ENCODE measurements at places on chromosomes 16 and 17.
A peak's percentile ranks its signal among the peaks of the same experiment; 100 is the strongest.

GRCh38 chr16:21267298-21267697, 10.8 kb downstream of the CRYM start:
- DNase-seq = no peak

DNA sequence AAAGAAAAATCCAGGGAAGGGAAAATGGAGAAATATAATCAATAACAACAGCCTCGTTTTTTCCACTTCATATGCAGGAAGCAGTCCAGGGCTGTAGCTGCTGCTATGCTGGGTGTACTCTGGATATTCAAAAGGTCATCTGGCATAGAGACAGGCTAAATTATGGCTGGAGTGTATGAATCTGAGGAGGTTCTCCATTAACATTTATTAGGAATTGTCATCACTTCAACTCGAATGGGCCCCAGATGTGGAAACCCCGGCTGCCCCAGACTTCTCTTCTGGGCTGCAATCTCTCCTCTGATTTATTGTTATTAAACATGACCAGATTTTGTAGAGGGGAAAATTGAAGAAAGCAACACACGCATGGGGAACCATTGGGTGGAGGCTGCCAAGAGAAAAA, 33.5 kb upstream of the SKAP1 start:
- DNase-seq = no peak

DNA sequence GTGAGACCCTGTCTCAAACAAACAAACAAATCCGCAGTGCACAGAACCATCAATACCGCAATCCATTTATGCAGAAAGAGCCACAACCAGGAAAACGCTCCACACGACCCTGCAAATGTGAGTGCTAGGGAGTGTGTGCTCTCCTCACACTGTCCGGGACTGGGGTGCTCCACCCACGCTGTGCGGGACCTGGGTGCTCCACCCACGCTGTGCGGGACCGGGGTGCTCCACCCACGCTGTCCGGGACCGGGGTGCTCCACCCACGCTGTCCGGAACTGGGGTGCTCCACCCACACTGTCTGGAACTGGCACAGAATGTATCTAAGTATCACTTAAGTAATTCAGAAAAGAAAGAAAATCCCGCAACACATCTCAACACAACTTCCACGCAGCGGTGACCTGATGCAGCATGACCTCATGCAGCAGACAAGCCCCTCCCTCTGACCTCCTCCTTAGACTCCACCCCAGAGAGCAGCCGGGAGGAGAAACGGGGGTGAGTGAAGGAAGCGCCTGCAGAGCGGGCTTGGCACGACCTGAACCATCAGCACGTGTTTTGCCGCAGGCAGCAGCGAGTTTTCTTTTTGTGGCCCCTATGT, 38.5 kb downstream of the ZNF276 start:
- no peak for DNase-seq

DNA sequence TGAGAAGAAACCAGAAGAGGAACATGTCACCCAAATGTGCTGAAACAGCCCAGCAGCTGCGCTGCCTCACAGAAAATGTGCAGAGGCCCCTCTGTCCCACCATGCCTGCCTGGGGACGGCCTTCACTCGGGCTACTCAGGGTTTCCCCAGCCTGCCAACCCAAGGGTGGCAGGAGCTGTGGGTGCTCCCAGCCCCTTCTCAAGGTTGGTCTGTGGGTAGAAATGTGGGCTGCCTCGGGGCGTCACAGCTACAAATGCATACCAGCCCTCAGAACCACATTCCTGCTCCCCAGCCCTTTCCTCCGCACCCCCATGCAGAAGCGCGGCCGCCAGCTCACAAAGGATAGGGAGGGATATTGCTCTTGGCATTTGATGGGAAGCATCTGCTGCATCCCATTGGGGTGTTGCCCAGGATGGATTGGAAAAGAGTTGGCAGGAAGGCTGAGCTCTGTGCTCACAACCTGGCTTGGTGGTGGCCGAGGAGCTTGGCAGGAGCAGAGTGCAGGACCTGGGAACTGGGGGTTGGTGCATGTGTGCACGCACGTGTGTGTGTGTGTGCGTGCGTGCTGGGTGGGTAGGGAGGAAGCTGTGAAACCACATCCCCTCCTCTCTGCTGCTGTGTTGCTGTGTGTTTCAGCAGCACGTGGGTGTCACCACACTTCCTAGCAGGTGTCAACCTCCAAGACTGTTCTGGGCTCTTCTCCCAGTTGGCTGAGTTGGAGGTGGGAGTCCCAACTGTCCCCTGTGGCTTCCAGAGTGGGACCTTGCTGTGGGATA, 304.4 kb downstream of the SEC14L1 start:
- DNase-seq = peak; percentile 77

GRCh38 chr16:813204-813915, 12.8 kb upstream of the GNG13 start:
- DNase-seq = peak; percentile 42

DNA sequence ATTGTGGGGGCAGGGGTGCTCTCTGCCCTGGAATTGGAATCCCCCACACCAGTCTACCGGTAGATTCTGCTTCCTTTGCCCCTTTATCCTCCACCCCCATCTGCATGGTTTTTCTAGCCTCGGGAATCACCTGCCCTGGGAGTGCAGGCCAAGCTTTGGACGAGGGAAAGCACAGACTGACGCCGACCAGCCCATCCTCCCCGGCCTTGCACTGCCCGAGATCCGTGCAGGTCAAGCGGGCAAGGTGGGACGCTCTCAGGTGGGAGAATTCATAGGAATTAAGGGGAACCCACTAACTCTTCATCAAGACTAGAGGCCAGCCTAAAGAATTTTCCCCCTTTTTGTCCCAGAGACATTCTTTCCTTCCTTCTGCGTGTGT, 9.9 kb upstream of the HOXB13 start:
- no peak for DNase-seq

DNA sequence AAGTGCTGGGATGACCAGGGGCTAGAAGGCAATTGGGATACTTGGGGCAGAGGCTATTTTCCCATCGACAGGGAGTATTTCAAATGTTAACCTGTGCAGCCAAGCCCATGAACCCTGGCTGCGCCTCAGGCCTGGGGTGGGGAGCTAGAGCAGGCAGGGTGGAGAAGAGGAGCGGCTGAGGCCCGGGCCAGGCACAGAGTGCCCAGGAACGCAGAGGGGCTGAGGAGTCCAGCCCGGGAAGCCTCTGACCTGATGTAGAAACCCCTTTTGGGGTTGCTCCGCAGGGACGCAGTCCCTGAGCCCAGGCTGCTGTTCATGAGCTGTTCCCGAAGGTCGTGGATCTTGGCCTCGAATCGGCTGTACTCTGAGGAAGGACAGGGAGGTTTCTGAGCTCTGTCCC, 16.8 kb upstream of the ASGR1 start:
- no peak for DNase-seq

DNA sequence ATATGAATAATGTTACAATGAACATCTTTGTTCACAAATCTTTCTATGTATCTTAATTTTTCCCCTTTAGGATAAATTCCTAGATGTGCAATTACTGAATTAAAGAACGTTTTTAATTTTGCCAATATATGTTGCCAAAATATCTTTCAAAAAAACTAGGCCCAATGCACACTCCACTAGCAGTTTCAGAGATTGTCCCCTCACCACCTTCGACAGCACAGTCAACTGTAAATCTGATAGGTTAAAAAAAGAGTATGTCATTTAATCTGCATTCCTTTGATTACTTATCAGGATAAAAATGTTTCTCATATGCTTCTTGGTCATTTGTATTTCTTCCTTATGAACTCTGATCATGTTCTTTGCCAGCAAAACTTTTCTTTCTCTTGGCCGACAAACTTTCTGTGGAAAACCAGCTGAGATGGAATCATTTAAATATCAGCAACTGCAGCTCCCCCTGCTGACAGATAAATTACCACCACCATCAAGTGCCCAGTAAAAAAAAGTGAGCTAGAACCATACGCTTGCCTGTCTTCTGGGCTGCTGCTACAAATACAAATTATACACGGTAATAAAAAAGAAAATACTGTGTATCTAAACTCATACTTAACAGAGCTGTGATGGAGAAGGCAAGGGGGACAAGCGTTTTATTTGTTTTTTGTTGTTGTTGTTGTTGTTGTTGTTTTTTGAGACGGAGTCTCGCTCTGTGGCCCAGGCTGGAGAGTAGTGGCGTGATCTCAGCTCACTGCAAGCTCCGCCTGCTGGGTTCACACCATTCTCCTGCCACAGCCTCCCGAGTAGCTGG, 19.6 kb upstream of the KANSL1 start:
- DNase-seq = peak; percentile 50

DNA sequence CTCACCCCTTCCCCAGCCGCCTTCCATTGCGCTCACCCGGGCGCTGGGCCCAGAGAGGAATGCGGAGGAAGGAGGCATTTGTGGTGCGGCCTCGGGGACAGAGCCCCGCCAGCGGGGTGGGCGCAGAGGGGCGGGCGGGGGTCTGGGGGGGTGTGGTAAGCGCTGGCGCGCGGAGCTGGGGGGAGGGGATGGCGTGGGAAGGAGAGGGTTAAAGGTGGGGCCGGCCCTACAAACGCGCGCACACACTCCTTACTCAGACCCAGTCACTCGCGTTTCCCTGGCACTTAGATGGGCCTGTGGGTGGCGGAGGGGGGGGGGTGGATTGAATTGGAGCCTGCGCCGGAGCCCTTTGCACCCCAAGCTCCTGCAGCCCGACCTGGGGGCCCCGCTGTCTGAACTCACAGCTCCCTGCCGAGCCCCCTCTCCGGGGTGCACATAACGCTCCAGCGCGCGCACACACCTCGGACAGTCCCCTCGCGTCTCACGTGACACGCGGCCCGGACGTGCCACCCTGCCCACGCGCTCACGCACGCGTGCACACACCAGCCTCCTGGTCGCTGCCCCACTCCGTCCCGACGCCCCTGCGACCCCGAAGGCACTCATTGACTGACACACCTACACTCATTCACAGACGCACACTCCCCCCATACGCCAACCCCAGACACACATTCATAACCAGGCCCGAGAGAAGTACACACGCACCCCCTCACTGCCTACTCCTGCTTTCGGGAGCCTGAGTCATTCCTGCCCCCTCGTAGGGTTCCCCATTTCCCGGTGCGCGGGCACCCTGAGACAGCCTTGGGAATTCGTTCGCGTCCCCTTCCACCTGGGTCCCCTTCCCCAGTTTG, 844 bp downstream of the TBKBP1 start:
- DNase-seq = peak; percentile 53

DNA sequence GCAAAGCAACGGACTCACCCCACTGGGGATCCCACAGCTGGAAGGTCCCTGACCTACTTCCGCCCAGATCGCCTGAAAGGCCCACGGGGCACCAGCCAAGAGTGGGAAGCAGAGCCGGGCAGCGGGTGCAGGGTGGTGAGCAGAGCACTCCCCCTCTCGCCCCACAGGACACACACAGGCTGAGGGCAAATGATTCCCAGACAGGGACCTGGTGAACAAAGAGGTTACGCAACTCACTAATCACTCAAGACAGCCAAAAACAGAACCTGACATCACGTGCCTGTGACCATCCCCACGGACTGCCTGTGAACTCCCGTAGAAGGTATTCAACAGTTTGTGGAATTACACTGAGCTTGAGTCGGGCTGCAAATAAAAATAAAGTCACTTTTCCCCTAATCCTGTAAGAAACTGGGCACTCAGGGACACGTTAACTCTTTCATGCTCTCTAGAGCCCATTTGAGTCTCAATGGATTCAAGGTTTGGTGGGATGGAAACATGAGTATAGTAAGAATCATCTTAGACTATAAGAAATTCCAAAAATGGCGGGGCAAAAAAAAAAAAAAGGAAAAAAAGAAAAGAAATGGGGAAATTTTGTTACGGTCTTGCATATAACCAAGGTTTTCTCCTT, 396.1 kb downstream of the SOX9 start:
- DNase-seq = no peak

GRCh38 chr16:73025856-73026210, 22.1 kb downstream of the ZFHX3 start:
- DNase-seq = no peak

DNA sequence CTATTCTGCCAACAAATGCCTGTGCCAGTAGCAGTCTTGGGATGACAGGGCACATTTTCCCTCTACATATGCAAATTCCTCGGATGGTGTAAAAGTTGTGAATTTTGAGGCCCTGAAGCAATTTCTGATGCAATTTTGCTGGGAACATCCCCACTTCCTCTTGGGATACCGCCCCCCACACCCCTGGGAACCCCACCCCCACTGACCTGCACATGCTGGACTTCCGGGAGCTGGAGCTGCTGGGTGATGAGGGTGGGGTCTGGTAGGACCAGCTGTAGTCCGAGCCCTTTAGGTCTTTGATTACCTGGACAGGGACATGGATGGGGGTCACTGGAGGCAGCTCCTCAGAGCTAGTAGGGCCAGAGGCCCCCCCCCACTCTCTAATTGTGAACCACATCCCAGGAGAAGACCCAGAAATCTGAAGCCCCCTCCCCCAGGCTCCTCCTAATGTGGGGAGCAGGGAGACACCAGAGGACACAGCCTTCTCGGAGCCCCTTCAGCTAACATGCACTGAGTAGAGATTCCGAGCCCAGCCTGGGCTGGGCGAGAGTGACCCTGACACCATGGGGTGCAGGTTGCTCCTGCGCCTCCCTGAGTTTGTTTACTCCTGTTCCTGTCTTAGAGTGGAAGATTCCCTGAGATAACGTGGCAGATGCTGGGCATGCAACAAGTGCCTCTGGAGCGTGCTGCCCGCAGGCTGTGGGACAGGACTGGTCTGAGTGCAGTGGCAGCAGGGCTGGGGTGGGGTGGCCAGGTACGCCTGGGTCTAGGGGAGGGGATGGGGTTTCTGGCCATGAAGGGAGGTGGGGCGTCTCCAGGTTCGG, 9.0 kb downstream of the MTSS2 start:
- DNase-seq = no peak

DNA sequence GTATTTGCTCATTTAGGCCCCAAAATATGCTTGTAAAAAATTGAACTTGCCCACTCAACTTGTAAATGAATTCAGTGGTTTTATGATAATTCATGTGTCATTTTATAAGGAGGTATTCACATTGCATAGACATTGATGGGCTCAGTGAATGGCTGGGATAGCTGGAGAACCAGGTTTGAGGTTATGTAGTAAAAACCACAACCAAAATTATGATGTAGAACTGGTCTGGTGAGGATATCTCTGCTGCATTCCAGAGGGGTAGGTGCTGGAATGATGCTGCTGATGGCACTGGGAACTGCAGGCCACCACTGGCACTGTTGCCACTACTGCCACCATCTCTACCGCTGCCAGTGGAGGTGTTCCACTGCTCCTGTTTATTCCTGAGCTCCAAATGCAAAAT, 21.5 kb upstream of the RABEP1 start:
- DNase-seq = no peak

DNA sequence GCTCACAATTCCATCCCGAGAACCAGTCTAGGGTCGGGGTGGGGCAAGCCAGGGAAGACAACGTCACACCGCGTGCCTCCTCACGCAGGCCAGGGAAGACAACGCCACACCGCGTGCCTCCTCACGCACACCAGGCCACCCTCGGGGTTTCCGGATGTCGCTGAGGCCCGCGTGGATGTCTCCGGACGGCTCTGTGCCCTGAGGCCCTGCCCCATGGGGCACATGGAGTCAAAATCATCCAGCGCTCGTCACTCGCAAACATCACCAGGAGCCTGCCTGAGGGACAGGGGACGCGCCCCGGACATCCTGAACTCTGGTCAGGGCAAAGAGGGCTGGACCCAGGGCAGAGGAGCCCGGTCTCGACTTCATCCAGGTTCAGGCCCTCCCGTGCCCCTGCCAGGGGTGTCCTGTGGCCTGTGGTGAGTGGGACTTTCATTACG, 3.7 kb downstream of the TMEM204 start:
- DNase-seq = no peak

Measured in activated T-cell treated with anti-CD3 and anti-CD28 coated beads for 24 hours (primary cell).